Activated CD4-positive, alpha-beta T cell treated with anti-CD3 and anti-CD28 coated beads, Interleukin-2, amount 10 ng/mL, durations not matched to agents 7 days and 5 days (primary cell): ENCODE measurements at places on chromosomes 5 and 9.
A peak's percentile ranks its signal among the peaks of the same experiment; 100 is the strongest.

GRCh38 chr9:77221431-77221830 lies 44.1 kb downstream of the VPS13A start:
- H3K4me1 ChIP-seq: peaks cover 2% of the 10 kb centered on the region
- H3K4me3 ChIP-seq: no peak overlapping the region
- H3K36me3 ChIP-seq: peaks cover 35% of the 10 kb centered on the region
- DNase-seq: no peak
- H3K27me3 ChIP-seq: no peaks in the 10 kb centered on the region

DNA sequence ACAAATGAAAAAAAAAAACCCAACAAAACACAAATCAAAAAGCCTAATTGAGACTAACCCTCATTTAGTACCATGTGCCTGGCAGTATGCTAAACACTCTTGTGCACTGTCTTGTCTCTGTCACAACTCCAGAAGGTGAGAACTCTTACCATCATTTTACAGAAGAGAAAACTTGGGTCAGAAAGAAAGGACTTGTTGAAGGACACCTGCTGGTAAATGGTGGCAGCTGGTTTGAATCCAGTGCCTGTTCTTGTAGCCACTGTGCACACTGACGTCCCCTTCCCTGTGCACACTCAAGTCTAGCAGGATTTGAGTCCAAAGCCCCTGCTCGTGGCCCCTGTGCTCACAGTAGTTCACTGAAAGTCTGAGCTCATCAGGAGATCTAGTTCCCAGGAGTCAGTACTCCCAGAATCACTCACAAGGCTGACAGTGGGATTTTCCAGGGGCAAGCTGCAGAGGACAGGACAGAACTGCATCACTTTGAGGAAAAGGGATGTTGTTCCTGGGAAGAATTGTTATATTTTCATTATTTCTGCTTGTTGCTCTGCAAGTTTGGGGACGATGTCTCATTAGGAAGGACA lies 43.0 kb upstream of the HSD17B4 start:
- H3K4me1 ChIP-seq: peaks cover 31% of the 10 kb centered on the region
- H3K27ac ChIP-seq: no peak overlapping the region
- no peak overlapping the region for H3K4me3 ChIP-seq
- H3K36me3 ChIP-seq: no peaks in the 10 kb centered on the region

DNA sequence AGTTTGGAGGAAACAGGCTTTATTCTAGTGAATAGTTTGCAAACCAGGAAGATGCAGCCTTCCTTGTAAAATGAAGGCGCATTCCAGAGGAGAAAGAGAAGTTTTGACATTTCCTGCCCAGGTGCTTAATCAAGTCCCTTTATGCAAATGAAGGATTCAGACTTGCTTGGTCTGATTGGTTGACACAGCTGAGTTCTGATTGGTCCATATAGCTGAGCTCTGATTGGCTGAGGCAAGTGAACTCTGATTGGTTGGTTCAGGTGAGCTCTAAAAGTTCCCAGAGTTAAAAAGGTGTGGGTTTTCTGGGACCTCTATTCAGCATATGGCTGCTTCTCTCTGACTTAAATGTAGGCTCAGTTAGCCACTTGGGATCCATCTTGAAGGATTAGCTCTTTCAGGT lies 151.0 kb downstream of the CACNA1B start:
- peaks cover 61% of the 10 kb centered on the region for H3K27me3 ChIP-seq
- H3K27ac ChIP-seq: no peak overlapping the region
- H3K4me3 ChIP-seq: no peak overlapping the region
- H3K36me3 ChIP-seq: no peaks in the 10 kb centered on the region
- no peaks in the 10 kb centered on the region for H3K4me1 ChIP-seq
- DNase-seq: peak; percentile 6

- no peak for DNase-seq
- H3K4me3 ChIP-seq: no peak overlapping the region
- H3K27ac ChIP-seq: no peak overlapping the region
- H3K36me3 ChIP-seq: no peaks in the 10 kb centered on the region
These were observed 480.9 kb downstream of the CDK5RAP2 start for GRCh38 chr9:120099065-120099464.

- no peak for DNase-seq
- H3K36me3 ChIP-seq: no peaks in the 10 kb centered on the region
- no peak overlapping the region for H3K27ac ChIP-seq
- no peaks in the 10 kb centered on the region for H3K4me1 ChIP-seq
- H3K4me3 ChIP-seq: no peak overlapping the region
These were observed 15.2 kb upstream of the SPIN1 start for GRCh38 chr9:88373045-88373444.

GRCh38 chr9:109010746-109011145 lies 2.6 kb downstream of the CTNNAL1 start:
- DNase-seq: peak; percentile 73
- peaks cover 6% of the 10 kb centered on the region for H3K27me3 ChIP-seq
- H3K27ac ChIP-seq: peak overlapping the region; percentile 15
- H3K4me1 ChIP-seq: peaks cover 36% of the 10 kb centered on the region
- no peak overlapping the region for H3K4me3 ChIP-seq

GRCh38 chr5:78604689-78605285 lies 43.8 kb downstream of the LHFPL2 start:
- DNase-seq: no peak
- no peaks in the 10 kb centered on the region for H3K4me1 ChIP-seq
- no peak overlapping the region for H3K4me3 ChIP-seq
- no peaks in the 10 kb centered on the region for H3K36me3 ChIP-seq
- no peak overlapping the region for H3K27ac ChIP-seq

DNA sequence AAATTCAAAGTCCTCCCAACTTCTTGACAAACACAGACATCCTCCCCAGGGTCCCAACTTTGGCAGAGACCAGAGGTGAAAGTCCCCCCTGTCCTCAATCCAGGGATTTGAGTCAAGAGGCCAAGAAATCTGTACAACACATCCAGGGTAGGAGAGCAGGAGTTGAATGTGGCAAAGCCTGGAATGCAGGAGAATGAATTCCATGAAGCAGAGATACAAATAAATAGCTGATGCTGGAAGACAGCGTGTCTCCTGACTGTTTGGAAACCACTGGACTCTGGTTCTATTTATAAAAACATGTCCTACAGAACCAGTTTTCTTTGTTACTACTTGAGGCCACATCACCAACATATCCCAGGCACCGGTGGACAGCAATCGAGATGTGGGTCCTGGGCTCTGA lies 43.7 kb upstream of the SLIT3 start:
- H3K27me3 ChIP-seq: peaks cover 3% of the 10 kb centered on the region
- no peak overlapping the region for H3K4me3 ChIP-seq
- no peak for DNase-seq
- no peaks in the 10 kb centered on the region for H3K36me3 ChIP-seq
- no peak overlapping the region for H3K27ac ChIP-seq

- peaks cover 11% of the 10 kb centered on the region for H3K36me3 ChIP-seq
- peaks cover 23% of the 10 kb centered on the region for H3K4me1 ChIP-seq
- no peaks in the 10 kb centered on the region for H3K27me3 ChIP-seq
- H3K27ac ChIP-seq: no peak overlapping the region
- H3K4me3 ChIP-seq: no peak overlapping the region
- DNase-seq: no peak
These were observed 8.3 kb downstream of the RFX3 start for GRCh38 chr9:3517377-3518048.

GRCh38 chr5:57319628-57320027 lies 145.8 kb downstream of the GPBP1 start:
- H3K27ac ChIP-seq: no peak overlapping the region
- no peak for DNase-seq
- H3K4me3 ChIP-seq: no peak overlapping the region
- peaks cover 6% of the 10 kb centered on the region for H3K4me1 ChIP-seq
- H3K27me3 ChIP-seq: no peaks in the 10 kb centered on the region
- H3K36me3 ChIP-seq: no peaks in the 10 kb centered on the region

GRCh38 chr9:109440797-109441287 lies 57.3 kb downstream of the PTPN3 start:
- peak; percentile 73 for DNase-seq
- H3K27me3 ChIP-seq: peaks cover 31% of the 10 kb centered on the region
- no peak overlapping the region for H3K27ac ChIP-seq
- H3K36me3 ChIP-seq: no peaks in the 10 kb centered on the region
- H3K4me1 ChIP-seq: peaks cover 21% of the 10 kb centered on the region

- no peak for DNase-seq
- peaks cover 12% of the 10 kb centered on the region for H3K4me1 ChIP-seq
- H3K36me3 ChIP-seq: peaks cover 34% of the 10 kb centered on the region
- no peaks in the 10 kb centered on the region for H3K27me3 ChIP-seq
These were observed 27.7 kb downstream of the AUH start for GRCh38 chr9:91334053-91334452.

- H3K4me3 ChIP-seq: no peak overlapping the region
- H3K27me3 ChIP-seq: no peaks in the 10 kb centered on the region
- no peaks in the 10 kb centered on the region for H3K36me3 ChIP-seq
These were observed 19.9 kb downstream of the NOTCH1 start for GRCh38 chr9:136525841-136526499.

DNA sequence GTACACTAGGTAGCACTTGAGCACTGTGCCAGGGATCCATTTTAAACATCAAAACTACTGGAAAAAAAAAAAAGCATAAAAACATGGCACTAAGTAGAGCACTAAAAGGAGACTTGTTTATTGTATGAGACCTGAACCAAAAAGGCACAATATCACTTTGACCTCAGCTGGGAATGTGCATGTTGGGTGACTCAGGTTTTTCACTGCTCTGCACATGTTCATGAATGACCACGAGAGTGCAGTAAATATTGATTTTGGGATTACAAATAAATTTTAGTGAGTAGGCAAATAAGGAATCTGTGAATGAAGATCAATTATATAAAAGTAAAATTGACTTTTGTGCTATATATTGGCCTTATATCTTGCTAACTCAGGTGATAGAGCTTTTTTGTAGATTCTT lies 11.8 kb downstream of the RMI1 start:
- H3K27ac ChIP-seq: no peak overlapping the region
- peaks cover 33% of the 10 kb centered on the region for H3K4me1 ChIP-seq
- H3K4me3 ChIP-seq: no peak overlapping the region

- no peak overlapping the region for H3K4me3 ChIP-seq
- no peaks in the 10 kb centered on the region for H3K27me3 ChIP-seq
- DNase-seq: no peak
- peaks cover 2% of the 10 kb centered on the region for H3K36me3 ChIP-seq
- H3K27ac ChIP-seq: no peak overlapping the region
These were observed 243.6 kb downstream of the DENND1A start for GRCh38 chr9:123686131-123686828.

GRCh38 chr9:99031994-99032393 lies 72.9 kb upstream of the TGFBR1 start:
- peaks cover 46% of the 10 kb centered on the region for H3K4me1 ChIP-seq
- no peaks in the 10 kb centered on the region for H3K36me3 ChIP-seq
- H3K27ac ChIP-seq: no peak overlapping the region
- H3K27me3 ChIP-seq: peaks cover 2% of the 10 kb centered on the region
- H3K4me3 ChIP-seq: no peak overlapping the region

DNA sequence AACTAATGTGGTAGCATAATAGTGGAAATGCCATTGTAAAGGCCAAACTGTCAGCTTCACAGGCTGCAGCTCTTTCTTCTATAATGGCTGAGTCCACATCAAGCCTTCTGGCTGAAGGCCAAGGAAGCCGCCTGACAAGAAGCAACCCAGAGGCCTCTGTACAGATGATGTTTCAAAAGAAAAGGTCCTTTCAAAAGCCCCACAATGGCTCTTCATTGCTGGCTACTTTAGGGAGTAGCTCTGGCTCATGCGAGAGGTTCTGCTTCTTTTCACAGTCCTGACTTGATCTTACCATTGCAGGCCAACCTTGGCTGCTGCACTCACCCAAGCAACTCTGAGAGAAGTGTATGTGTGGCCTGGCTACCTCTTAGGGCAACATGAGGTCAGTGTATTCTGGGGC lies 54.5 kb upstream of the EQTN start:
- peaks cover 2% of the 10 kb centered on the region for H3K36me3 ChIP-seq
- H3K4me3 ChIP-seq: no peak overlapping the region
- no peak overlapping the region for H3K27ac ChIP-seq
- no peaks in the 10 kb centered on the region for H3K27me3 ChIP-seq
- DNase-seq: no peak

DNA sequence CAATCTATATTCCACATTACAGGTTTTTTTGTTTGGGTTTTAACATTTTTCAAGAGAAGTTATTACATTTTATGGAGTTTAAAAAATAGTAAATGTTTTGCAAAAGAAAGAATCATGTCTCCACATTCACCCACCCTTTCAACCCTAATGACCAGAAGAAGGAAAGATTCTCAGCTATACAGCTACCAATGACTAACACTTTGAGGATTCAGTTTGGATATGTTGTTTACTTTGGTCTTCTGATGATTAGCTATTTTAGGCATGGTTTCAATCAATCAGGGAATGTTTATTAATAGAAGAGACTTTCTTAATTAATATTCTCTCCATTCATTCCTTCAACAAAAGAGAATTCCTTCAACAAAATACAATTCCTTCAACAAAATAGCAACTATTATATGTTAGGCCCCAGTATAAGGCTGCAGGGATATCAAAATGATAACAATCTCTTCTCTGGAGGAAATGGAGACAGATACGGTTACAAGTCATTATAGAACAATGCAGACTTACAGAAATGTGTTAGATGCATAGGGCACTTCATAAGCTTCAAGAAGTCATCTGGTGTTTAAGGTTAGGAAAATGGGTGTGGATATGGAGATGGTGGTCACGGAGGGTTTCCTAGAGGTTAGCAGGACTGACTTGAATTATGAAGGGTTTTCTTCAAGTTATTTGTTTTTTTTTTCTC lies 9.3 kb upstream of the NR3C1 start:
- no peaks in the 10 kb centered on the region for H3K27me3 ChIP-seq
- H3K4me3 ChIP-seq: no peak overlapping the region
- H3K27ac ChIP-seq: no peak overlapping the region

DNA sequence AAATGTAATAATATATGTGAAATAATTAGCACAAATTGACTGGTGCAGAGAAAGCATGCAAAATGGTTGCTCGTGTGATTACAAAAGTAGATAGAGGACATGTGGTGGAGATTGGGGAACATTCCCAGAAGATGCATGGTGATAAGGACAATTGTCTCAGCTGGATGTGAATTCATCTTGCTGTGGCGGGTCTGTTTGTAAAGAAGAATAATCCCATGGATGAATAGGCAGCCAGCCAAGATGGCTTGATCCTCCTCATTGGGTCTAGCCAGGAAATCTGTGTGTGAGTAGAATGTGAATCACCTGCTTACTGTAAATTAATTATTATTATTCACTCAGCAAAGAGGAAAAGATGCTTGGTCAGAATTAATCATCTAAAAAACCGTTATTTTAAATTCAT lies 12.6 kb upstream of the DPYSL3 start:
- no peaks in the 10 kb centered on the region for H3K27me3 ChIP-seq
- no peaks in the 10 kb centered on the region for H3K36me3 ChIP-seq
- DNase-seq: no peak
- H3K27ac ChIP-seq: no peak overlapping the region

GRCh38 chr5:176653401-176654385 lies 6.4 kb downstream of the TSPAN17 start:
- H3K27me3 ChIP-seq: no peaks in the 10 kb centered on the region
- no peak overlapping the region for H3K4me3 ChIP-seq
- H3K27ac ChIP-seq: no peak overlapping the region
- peaks cover 52% of the 10 kb centered on the region for H3K4me1 ChIP-seq
- no peak for DNase-seq
